ENCODE measurements at places on chromosomes 2 and 18. TPM values are rescaled to one million over a fixed set of nuclear protein-coding genes. Genes with fewer than 3 reads are reported as not detected.

GRCh38 chr2:165164201-165164600 lies 39.6 kb downstream of the SCN3A start:
- DNase-seq: no peak

- no peak for DNase-seq
Measured at GRCh38 chr2:126850940-126851339, 47.8 kb upstream of the TEX51 start.

- DNase-seq: no peak
Measured at GRCh38 chr18:34913837-34914661, 127.2 kb upstream of the MAPRE2 start.

DNA sequence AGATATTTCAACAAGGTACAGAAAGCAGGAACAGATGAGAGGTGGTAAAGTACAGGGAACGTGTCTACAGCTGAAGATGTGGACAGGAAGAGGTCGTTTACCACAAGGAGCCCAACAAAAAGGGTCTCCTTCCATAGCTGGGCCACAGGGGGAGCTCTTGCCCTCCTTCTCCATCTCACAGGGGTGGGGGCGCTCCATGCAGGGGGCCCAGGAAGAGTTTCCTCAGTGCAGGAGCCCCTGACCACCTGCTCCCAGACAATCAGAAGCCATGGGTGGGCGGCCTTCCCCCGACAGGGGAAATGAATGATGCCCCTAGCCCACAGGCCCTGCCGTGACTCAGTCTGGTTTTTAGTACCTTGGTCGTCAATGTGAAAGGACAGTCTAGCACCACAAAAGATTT lies 163.6 kb upstream of the ZNF516 start:
- no peak for DNase-seq

GRCh38 chr2:240727913-240728312 lies 36.2 kb downstream of the AQP12A start:
- DNase-seq: no peak

Gene MPV17
- polyA plus RNA-seq: 97.4 TPM
